Caki2 (cell line): ENCODE measurements at places on chromosomes 7 and 10.
A peak's percentile ranks its signal among the peaks of the same experiment; 100 is the strongest.

DNA sequence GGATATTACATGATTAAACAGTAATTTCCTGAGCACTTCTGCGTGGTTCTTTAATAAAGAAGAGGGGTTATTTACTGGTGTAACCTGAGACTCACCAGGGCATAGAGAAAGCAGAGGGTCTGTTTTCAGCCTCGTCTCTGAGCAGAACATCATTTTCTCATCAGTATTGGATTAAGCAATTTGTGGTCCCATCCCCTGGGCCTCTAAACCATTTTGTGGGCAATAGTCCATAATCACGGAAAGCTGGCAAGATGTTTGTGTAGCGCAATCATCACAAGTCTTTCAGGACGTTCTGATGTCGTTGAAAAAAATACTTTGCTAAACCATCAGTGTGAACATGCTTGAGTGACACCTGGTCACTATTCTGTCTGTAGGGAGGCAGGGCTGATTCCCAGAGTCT, 37.1 kb upstream of the SEC61G start:
- no peak for DNase-seq

GRCh38 chr7:12025246-12025645, 185.8 kb upstream of the TMEM106B start:
- DNase-seq = no peak

- peak; percentile 32 for DNase-seq
Measured at GRCh38 chr10:60426425-60426824, 36.8 kb upstream of the ANK3 start.

GRCh38 chr10:111724121-111724520, 459.4 kb downstream of the GPAM start:
- no peak for DNase-seq

- no peak for DNase-seq
Measured at GRCh38 chr10:44369854-44370253, 15.0 kb downstream of the CXCL12 start.

- no peak for DNase-seq
Measured at GRCh38 chr10:11506247-11506789, 105.1 kb downstream of the USP6NL start.

DNA sequence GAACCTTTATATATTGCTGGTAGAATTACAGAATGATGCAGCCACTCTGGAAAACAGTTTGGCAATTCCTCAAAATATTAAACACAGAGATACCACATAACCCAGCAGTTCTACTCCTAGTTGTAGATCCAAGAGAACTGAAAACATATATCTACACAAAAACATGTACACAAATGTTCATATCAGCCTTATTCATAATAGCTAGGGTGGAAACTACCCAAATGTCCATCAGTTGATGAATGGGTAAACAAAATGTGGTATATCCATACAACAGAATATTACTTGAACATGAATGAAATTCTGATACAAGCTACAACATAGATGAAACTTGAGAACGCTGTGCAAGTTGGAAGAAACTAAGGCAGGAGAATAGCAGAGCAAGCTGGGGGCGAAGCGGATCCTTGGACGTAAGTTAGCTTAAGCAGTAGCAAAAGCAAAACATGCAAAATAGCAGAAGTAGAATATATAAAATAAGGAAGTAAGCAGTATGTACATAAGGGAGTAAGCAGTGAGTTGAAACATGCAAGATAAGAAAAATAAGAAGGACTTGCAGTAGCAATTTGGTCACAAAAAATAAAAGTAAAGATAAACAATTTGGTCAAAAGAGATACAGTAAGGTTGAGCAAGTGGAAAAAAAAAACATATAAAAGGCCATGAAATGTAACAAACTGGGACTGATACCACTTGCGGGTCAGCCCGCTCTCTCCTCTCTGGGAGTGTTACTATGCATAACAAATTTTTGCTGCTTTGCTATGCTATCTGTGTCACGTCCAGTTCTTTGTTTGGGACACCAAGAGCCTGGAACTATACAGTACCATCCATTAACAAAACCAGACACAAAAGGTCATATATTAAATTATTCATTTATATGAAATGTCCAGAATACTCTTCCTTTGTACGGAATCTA, 18.0 kb upstream of the HILPDA start:
- no peak for DNase-seq

DNA sequence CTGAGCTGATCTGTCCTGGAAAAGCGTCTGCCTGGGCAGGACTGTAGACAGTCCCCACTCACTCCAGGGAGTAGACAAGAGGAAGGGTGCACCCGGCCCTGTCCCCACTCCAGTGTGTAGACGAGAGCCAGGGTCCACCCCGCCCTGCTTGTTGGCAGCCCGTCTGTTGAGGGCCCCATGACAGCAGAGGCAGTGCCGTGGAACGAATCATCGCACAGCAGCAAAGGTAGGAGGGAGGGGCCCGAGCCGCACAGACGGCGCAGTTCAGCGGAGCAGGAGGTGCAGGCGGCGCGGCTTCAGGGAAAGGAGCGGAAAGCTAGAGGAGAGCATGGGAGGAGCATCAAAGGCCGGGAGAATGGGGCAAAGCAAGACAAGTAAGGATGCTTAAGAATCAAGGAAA, 93.0 kb downstream of the DYNC2I1 start:
- no peak for DNase-seq

DNA sequence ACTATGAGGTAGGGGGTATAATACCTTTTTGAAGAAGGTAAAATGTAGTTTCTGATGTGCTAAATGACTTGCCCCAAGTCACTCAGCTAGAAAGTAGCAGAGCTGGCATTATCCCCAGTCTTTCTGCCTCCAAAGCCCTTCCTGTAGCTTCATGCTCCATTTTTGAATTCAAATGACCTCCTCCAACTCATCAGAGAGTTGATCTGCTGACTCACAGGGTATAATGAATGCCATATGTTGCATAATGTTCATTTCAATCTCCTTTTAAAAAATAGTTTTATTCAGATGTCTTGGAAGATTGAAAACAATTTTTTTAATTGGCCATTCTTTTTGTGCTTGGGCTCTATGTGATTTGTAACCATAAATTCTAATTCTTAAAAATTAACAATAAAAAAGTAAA, 272.8 kb upstream of the IMMP2L start:
- no peak for DNase-seq

DNA sequence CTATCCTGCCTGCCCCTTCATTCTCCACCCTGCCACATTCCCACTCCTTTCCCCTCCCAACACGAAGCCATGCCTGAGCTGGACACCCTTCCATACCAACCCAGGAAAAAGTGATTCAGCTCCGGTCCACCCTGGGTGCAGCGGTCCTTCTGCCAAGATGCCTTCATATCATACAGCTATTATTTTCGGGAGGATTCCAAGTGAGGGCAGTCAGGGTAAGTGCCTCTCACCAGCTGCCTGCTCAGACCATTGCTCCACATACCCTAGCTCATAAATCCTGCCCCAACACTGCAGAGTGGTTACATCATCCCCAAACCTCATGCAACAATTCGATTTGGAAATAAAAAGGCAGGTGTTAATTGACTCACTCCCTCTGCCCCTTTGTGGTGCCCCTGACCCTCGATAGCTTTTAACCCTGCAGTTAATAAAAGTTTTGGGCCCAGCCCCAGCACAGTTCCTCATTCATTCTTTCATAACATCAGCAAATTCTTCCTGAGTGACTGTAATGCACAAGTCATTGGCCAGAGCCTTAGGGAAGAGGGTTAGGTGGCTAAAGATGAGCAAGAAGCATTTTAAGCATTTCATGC, 42.6 kb downstream of the ZNF503 start:
- DNase-seq = peak; percentile 66

GRCh38 chr7:75878769-75879611, at the start of gene RHBDD2:
TSS of gene RHBDD2 (plus strand) at chr7:75879034. CDS start at chr7:75879083, 49 bp downstream.
- DNase-seq = peak; percentile 81

GRCh38 chr7:47571331-47572093, 10.4 kb downstream of the TNS3 start:
- peak; percentile 55 for DNase-seq

DNA sequence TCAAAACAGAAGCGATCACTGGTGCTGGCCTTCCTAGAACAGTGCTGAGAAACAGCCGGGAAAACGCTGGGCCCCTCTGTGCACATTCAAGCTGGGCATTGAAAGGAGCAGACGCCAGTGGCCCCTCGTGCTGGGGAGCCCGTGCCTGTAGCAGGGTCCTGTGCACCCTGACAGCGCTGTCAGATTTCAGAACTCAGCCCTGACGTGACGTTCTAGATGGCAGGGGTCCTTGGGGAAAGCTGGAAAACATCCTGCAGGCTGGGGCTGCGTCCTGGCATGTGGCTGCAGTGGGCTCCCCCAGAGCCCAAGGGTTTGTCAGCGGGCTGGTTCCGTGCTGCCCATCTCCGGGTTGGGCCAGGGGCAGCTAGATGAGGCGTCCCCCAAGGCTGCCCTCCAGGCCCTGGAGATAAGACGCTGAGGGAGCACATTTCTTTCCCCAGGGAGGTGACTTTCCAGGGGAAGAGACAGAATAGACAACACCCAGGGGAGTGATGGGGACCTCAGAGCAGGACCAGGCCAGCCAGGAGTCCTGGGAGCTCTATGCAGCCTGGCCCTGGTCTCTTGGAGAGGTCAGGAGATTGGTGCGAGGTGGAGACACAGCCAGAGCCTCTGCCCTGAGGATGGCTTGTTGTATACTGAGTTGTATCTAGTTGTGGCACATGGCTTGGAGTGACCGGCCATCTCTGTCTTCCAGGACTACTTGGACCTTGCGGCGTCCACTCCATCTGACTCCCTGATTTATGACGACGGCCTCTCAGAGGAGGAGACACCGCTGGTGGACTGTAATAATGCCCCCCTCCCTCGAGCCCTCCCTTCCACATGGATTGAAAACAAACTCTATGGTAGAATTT, 12.1 kb upstream of the CSGALNACT2 start:
- DNase-seq = no peak

GRCh38 chr7:140512317-140513000, 33.2 kb upstream of the MKRN1 start:
- peak; percentile 26 for DNase-seq

DNA sequence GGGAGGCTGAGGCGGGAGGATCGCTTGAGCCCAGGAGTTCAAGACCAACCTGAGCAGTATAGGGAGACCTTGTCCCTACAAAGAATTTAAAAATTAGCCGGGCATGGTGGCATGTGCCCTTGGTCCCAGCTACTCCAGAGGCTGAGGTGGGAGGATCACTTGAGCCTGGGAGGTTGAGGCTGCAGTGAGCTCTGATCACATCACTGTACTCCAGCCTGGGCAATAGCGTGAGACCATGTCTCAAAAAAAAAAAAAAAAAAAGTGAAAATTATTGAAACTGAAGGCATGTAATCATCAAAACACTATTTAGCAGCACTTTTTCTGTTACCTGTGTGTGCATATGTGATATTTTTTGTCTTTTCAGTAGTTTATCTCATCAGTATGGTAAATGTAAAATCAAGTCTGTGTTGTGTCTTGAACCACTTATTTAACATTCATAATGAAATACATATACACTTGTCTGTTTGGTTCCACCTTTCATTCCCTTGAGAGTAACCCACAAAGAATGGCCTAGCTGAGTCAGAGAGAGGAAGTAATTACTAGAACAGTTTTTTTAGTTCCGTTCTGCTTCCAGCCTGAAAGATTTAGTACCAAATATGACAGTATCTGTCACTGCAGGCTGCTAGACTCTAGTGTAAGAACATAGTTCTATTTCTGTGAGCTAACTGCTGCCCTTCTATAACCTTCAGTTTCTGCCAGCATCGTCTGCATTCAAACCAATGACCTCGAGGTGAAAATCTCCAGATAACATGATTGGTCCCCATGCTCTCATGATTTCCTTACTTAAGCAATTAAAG, 68.6 kb downstream of the MMRN2 start:
- no peak for DNase-seq

DNA sequence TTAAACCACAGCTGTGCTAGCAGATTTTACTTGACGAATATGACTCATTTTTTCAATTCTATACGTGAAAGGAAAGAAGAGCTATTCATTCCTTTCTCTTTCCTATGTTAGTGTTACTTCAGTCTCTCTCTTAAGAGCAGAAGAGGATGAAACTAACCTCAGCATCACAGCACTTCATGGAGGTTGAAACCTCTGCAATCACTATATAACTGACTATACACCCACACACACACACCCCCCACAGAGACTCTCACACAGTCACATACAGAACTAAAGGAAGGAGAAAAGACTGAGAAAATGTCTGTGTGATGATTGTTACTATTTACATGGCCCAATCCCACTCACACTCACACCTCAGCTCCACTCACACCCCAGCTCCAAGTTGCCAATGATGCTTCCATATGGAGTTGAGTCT, 104.2 kb downstream of the KIF20B start:
- no peak for DNase-seq

DNA sequence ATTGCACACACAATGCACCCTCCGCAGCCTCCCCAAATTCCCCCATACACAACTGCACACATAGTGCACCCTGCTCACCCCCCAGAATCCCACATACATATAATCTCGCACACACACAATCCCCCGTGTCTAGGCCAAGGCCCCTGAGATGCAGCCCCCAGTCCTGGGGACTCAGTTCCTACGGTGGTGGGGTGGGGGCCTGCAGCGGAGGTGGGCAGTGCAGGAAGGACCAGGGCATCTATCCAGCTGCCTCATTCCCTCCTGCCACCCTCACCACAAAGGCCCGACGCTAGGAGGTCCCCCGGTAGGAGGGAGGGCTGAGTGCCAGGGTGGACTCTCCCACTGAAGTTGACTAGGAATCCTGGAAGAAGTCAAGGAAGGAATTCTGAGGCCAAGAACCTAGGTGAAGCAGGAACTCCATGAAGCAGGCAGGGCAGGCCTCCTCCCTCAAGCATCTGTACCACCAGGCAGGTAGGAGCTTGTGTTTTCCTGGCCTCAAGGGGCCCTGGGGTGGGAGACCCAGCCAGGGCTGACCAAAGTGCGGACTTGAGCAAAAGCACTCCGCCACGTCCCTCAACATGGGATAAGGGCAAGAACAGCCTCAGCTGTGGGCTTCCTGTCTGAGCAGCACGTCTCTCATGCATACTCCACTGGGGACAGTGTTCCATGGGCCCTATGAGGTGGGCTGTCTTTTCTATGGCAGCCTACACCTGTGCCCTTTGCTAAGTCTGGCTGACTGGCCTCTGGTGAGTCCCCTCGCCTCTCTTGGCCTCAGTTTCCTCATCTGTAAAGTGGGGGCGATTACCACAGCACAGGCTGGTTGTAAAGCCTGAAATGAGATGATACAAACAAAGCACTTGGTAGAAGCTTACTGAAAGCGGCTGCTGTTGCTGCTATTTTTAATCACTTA, 145.7 kb downstream of the MAPK8 start:
- DNase-seq = no peak

DNA sequence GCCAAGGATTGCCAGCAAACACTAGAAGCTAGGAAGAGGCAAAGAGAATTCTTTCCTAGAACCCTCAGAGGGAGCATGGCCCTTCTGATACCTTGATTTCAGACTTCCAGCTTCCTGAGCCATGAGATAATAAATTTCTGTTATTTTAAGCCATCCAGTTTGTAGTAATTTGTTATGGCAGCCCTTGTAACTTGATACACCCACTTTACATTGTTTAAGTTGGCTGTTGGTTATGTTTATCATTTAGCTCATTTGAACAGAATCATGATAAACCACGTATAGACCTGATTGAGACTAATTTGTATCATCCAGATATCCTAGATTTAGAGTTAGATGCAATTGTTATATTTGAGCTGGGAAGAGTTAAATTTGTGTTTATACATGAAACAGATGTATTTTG, 9.4 kb upstream of the TES start:
- DNase-seq = no peak

- no peak for DNase-seq
Measured at GRCh38 chr10:112628951-112629609, 182.1 kb downstream of the VTI1A start.
